Activated gamma-delta T cell treated with anti-CD3 and anti-CD28 coated beads, Interleukin-2, amount 50 U/mL, for 16 hours (primary cell): ENCODE measurements at places on chromosomes 13 and 19.

GRCh38 chr13:20127562-20128458, 33.0 kb downstream of the GJA3 start:
- no peak for DNase-seq

- DNase-seq = no peak
These were observed 67.0 kb upstream of the SERP2 start for GRCh38 chr13:44306371-44307192.

DNA sequence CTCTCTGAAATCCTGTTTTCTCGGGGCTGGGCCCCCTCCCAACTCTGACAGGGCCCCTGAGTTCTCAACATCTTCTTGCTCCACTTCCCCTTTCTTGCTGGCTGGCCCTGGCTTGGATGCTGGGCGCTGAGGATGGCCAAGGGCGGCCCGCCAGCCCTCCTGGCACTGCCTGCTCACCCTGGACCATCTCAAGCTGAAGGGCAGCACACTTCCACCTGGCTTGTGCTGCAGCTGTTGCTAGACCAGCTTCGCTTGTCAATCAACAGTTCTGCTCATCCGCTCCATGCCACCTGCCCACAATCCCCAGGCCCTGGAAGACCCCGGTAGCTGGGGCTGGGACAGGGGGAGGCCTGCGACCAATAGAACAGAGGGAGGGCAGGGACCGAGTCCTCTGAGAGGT, 6.9 kb upstream of the GMIP start:
- no peak for DNase-seq

GRCh38 chr13:79354285-79354684, 51.8 kb downstream of the RBM26 start:
- no peak for DNase-seq

DNA sequence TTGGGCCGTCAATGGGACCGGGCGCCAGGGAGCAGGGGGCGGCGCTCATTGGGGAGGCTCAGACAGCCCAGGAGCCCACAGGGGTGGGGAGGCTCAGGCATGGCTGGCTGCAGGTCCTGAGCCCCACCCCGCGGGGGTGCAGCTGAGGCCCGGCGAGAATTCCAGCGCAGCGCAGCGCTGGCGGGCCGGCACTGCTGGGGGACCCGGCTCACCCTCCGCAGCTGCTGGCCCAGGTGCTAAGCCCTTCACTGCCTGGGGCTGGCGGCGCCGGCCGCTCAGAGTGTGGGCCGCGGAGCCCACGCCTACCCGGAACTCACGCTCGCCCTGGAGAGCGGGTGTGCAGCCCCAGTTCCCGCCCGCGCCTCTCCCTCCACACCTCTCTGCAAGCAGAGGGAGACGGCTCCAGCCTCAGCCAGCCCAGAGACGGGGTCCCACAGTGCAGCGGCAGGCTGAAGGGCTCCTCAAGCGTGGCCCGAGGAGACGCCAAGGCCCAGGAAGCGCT, 1227.4 kb downstream of the PCDH17 start:
- no peak for DNase-seq

GRCh38 chr13:22086597-22087330, 415.9 kb downstream of the FGF9 start:
- DNase-seq = no peak

DNA sequence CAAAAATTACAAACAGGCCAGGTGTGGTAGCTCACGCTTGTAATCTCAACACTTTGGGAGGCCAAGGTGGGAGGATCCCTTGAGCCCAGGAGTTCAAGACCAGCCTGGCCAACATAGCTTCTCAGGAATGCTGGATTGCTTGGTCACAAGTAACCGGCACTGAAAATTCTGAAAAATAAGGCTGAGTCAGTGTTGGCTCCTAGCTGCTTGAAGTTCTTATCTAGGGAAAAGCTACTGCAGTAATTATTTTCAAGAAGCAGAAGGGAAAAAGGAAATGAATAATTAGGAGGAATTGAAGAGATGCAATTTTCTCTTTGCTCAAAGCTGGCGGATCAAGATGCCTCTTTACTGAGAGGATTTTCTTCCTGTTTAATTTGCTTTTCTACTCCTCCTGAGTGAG, 75.0 kb upstream of the GTF3A start:
- no peak for DNase-seq

DNA sequence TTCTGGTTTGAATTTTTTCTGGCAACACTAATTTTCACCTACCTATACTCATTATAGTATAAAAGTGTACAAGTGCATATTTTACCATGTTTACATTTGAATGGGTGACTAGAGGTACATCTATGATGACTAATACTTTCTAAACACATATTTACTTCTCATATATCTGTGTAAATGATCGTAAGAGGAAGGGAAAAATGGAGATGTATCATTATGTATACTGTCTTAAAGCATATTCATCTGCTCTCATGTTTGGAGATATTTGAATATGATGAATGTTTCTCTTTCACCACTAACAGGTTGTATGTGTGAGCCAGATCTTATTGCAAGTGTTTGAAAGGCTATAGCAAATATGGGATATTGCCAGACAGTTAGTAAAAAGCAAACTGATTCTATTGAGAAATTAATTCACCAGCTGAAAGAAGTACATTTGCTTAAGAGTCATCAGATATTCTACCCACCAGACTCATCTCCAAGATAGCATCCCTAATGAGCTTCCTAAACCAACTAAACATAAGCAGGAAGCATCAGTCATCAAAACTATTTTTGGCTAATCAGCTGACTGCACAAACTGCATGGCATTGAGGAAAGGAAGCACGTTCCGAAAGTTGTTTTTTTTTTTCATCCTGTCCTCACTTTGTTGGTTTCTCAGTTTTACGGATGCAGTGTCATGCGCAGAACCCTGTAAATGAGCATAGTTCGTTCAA, 738.2 kb downstream of the GPC5 start:
- no peak for DNase-seq

- DNase-seq = no peak
These were observed 1315.4 kb downstream of the EFNB2 start for GRCh38 chr13:105220063-105220462.

GRCh38 chr13:79287939-79288795, 117.9 kb downstream of the RBM26 start:
- no peak for DNase-seq

GRCh38 chr13:80962173-80962572, 621.2 kb upstream of the SPRY2 start:
- no peak for DNase-seq

DNA sequence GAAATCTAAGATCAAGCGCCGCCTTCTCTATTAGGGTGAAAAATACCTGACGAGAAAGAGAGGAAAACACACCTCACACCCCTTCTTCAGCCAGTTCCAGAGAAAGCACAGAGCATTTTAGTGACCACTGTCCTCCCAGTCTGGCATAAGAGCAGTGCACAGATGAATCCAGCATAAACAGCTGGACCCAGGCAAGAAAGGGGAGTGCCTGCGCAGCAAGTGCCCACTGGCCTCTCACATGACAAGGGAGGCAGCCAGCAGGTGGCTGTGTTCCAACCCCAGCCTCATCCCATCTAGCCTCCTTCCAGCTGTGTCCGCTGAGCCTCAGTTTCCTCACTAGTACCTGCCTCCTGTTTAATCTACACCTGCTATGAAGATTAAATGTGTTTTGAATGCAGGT, 8.0 kb downstream of the MED26 start:
- DNase-seq = no peak

- DNase-seq = no peak
These were observed 33.0 kb upstream of the VSTM2B start for GRCh38 chr19:29492769-29493168.

GRCh38 chr19:10110972-10111317, 548 bp upstream of the P2RY11 start:
- DNase-seq = no peak

DNA sequence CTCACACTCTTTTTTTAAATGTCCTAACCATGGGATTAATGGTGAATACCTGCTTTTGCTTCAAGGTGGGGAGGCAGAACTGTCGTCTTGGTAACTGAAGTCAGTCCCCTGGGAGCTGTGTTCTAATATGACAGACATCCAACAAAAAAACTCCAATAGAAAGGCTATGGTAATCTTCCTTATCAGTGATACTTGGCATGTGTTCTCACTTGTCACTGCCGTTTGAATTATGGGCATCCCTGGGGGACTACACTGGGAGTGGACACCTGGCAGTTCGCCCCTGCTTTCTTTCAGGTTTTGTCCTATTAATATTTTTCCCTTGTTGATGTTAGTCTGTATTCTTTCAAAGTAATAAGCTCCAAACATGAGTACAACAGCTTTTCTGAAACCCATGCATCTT, 252.6 kb downstream of the SLITRK5 start:
- no peak for DNase-seq

DNA sequence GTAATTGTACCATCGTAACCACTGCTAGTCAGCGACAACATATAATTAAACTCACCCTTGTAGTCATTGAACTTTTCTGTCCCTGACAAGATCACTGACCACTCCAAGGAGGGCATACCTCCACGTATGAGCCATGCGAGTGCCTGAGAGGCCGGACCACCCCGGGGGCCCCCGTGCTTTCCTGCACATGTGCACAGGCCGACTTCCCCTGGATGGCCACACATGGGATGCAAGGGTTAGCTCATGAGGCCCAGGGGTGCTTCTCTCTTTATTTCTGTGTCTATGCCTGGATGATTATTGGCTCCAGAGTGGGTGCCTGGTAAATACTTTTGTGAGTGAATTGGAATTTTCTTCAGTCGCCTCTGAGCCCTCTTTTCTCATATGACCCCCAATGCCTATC, 82.8 kb upstream of the ZNF536 start:
- no peak for DNase-seq

DNA sequence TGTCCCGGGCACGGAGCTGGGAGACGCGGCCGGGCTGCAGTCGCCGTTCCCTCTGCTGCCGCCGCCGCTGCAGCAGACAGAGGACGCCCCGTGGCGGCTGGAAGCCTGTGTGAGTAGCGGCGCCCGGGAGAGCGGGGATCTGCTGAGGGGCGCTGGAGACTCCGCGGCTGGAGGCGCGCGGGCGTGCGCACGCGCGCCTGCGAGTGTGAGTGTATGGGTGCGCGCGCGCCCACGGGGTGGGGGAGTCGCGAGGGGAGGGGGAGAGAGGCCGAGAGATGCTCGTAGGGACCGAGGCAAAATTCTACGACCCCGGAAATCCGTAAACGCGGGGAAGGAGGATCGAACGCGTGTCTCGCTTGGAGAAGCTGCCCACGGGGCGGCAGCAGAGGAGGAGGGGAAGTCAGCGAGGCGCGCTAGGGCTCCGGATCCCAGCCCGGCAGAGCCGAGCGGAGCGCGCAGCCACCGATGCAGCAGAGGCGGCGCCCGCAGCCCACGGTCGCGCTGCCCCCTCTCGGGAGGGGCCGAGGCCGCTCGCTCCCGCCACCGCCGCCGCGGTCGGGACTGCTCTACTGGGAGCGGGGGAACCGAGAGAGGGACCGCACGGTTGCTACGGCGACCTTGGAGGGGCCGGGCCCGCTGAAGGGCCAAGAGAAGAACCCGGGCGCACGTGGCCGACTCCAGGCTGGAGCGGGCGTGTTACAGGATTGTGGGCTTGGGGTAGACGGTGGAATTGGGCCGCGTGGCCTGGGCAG, at the start of gene ENOX1:
ENOX1 (minus strand) TSS at position 207 of the 752 bp plus-strand sequence.
- DNase-seq = no peak

GRCh38 chr19:11496391-11497163, 9.1 kb downstream of the ZNF653 start:
- peak; percentile 36 for DNase-seq

DNA sequence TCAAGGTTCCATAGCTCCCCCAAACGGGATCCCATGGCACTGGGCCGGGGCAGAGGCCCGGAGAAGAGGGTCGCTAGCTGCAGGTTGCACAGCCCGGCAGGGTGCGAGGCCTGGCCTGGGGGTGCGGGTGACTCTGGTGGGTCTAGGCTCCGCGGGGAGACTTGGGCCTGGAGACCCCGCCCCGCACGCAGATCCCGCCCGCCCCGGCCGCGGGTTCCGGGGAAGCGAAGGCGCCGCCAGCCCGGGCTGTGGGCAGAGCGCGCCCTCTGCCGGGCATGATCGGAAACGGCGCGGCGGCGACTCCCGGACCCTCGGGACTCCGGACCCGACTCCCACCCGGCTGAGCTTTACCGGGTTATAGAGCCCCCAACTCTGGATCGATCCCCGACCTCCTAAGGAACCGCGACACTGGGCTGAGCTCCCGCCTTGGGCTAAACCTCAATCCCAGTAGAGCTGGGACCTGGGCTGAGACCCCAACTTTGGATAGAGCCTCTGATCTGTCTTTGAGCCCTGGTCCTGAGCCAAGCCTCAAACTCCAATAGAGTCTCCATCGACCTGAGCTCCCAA, 3.1 kb upstream of the TNFAIP8L1 start:
- DNase-seq = peak; percentile 61

- DNase-seq = peak; percentile 46
These were observed 10.4 kb upstream of the TYK2 start for GRCh38 chr19:10390652-10391286.

- DNase-seq = no peak
These were observed 68.7 kb downstream of the RASL11A start for GRCh38 chr13:27339299-27339698.

DNA sequence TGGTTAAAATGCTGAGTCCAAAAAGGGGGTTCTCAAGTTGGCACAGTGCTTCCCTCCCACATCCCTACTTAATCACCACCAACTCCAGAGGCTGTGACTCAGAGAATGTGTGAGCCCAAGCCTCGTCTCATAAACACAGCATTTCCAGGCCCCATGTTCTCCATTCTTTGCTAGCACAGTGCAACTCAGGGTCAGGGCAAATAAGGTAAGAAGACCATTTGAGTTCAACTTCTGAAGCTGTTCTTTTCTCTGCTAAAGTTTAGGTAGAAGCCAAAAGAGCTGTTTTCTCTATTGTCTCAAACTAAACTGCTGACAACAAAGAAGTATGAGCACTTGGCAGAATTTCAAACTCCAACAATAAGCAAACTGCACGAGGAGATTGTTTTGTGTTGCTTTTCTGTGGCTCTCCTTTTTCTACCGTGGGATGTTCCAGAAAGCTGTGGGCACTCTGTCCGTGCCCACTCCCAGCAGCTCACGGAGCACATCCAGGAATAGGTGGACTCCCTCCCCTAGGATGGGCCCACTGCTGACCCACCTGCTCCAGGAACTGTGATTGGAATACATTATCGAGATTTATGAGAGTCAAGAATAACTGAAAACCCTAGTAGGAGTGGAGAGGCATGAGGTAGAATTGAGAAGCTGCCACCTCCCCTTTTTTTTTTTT, 494.3 kb downstream of the COG6 start:
- no peak for DNase-seq

GRCh38 chr13:34777914-34778303, 164.2 kb upstream of the NBEA start:
- no peak for DNase-seq

GRCh38 chr19:40130013-40130412, 39.3 kb upstream of the ZNF780A start:
- no peak for DNase-seq

- no peak for DNase-seq
These were observed 647.1 kb downstream of the DACH1 start for GRCh38 chr13:71219698-71220415.

DNA sequence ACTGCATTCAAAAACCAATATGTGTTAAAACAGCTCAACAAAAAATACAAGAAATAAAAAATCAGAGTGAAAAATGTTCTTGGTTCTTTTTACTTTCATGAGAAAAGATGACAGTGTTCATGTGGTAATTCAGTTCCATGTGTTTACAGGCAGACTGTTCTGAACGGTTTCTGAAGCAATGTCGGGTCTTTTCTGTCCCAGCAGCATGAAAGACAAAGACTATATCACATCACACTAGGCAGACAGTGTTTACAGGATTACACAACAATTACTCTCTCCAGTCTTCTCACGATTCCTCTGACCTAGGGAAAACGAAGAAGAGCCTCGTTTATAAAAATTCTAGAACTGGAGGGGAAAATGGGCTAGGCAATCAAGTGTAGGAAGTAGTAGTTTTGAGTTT, 83.4 kb downstream of the UBL3 start:
- no peak for DNase-seq
